ENCODE measurements at places on chromosomes 7 and 10. TPM values are rescaled to one million over a fixed set of nuclear protein-coding genes. Genes with fewer than 3 reads are reported as not detected.

DNA sequence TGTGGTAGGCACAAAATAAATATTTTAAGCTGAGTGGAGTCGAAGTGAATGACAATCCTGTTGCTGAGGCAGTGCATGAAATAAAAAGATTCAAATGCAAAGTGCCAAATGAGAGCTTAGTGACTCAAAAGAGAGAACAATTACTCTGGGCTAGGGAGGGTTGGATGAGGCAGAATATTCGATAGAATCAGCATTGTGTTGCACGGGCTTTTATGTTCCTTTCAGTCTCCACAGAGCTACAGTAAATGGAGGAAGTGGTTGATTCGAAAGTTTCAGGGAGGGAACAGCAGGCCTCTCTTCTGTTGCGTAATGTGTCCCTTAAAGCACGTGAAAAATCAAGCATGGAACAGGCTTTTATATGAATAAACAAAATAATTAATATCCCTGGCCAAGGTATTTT is 599.3 kb upstream of the CELF2 start:
- no peaks in the 10 kb centered on the region for H3K27me3 ChIP-seq
- no peak overlapping the region for H3K4me3 ChIP-seq
- no peak overlapping the region for H3K27ac ChIP-seq
- H3K4me1 ChIP-seq, result no peaks in the 10 kb centered on the region
- no peaks in the 10 kb centered on the region for H3K36me3 ChIP-seq
- DNase-seq, result no peak

GRCh38 chr10:133328358-133329343 is 8.0 kb downstream of the CALY start:
- H3K27me3 ChIP-seq, result no peaks in the 10 kb centered on the region
- DNase-seq, result no peak
- peaks cover 7% of the 10 kb centered on the region for H3K4me1 ChIP-seq
- H3K36me3 ChIP-seq, result no peaks in the 10 kb centered on the region

DNA sequence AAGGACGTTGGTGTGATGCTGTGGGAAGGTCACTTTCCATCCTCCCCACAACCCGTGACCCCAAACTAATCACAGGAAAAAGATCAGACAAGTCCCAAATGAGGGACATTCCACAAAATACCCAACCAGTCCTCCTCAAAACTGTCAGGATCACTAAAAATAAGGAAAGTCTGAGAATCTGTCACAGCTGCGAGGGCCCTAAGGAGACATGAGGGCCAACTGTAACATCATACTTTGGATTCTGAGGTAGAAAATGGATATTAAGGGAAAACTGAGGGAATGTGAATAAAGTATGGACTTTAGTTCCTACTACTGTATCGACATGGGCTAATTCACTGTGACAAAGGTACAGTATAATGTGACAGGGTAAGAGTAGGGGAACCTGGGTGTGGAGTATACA is 85.1 kb upstream of the FAM20C start:
- H3K4me3 ChIP-seq, result no peak overlapping the region
- H3K4me1 ChIP-seq, result no peaks in the 10 kb centered on the region
- no peaks in the 10 kb centered on the region for H3K27me3 ChIP-seq
- DNase-seq, result no peak
- H3K36me3 ChIP-seq, result no peaks in the 10 kb centered on the region

Gene STRIP2
- 0.51 TPM for total RNA-seq

Gene SKIDA1
- 0.97 TPM for total RNA-seq

Measured in pancreas (tissue), 10 donors.